Epithelial cell of esophagus (primary cell): ENCODE measurements at places on chromosomes 5 and 9.

DNA sequence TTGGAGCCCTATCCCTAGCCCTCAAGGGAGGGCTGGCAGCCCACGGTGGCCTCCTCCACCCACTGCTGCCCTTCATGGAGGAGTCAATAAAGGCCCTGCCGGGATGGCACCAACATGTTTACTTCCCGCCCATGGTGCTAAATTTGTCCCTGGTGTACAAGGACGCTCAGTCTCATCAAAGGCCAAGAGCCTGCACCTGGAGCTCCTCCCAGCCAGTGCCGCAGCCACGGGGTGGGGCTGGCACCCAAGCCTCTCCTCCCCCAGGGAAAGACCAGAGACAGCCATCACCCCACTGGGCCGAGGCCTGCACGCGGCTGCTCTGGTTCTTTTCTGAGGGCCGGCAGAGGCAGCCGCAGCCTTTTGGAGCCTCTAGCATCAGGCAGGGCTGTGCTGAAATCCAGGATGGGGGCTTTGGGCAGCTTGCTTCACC lies 34.8 kb upstream of the RXRA start:
- no peak for DNase-seq

DNA sequence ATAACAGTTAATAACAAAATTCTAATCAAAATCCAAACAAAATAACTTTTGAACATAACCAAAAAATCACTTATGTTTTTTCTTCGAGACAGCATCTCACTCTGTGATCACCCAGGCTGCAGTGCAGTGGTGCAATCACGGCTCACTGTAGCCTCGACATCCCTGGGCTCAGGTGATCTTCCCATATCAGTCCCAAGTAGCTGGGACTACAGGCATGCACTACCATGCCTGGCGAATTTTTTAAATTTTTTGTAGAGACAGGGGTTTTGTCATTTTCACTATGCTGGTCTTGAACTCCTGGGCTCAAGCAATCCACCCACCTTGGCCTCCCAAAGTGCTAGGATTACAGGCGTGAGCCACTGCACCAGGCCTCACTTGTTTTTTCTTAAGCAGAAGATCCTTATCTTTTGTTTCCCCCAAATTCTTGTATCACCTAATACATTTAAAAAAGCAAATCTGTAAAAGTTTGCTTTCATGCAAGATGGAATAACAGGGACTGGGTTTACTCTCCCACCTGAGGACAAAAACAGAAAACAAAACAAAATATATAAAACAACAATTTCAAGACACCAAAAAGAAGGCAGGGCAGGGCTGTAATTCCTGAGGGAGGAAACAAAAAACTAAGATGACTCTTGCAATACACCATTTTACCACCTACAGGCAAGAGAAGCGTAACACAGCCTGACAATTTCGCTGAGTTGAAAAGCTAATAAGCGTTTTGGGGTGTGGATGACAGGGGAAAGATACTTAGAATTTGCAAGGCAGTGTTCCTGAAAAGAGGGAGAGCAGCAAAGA lies 71.4 kb downstream of the RAPGEF6 start:
- DNase-seq = no peak

DNA sequence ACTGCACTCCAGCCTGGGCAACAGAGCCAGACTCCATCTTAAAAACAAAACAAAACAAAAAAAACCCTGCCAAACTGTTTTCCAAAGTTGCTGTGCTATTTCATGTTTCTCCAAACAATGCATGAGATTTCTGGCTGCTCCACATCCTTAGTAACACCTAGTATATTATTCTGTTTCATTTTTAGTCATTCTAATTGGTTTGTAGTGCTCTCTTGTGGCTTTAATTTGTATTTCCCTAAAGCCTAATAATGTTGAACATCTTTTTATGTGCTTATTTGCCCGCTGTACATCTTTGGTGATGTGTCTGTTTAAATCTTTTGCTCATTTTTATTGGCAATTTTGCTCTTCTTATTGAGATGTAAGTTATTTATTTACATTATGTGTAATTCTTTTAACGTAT lies 18.4 kb upstream of the TTC1 start:
- no peak for DNase-seq

DNA sequence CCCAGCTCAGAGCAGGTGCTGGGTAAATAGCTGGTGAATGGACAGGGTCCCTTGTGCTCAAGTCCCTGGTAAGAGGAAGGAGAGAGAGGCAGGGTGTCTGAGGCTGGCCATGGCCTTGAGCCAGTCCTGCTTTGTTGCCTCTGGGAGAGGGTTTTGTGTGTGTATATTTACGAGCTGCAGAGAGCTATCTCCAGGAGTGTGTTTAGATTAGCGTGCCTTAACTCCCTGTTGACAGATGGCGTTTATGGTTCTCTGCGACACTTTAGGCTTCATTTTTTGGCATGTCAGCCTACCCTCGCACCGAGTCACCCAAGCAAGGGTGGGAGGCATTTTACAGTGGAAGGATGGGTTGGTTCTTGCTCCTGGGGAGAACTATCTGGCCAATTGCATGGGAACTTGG lies 22.2 kb downstream of the HMCN2 start:
- DNase-seq = no peak

DNA sequence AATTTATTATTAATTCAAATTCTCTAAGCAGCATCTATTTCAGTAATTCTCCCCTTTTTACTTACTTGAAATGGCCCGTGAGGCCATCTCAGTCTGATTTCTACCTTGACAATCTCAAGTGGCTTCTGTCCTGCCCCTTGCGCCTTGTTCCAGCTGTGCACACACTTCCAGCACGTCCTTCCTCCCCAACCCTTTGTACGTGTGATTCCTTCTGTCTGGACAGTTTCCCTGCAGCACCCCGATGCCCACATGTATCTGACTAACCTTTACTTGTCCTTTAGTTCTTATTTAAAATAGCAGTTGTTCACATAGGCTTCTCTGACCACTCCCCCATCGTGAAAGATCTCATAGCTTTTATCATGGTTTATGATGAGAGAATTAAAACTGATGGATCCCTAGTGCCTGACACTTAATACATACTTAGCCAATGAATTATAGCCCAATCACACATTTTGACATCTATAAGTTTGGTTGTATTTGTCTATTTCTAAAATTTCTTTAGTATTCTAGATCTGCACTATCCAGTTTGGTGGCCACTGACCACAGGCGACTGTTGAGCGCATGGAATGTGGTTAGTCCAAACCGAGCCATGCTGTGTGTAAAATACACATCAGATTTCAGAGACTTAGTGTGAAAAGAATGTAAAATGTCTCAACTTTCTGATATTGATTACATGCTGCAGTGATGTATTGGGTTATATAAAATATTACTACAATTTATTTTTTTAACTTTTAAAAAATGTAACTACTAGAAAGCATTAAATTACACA lies 14.3 kb downstream of the ZBTB34 start:
- no peak for DNase-seq

- DNase-seq = peak; percentile 19
Measured at GRCh38 chr5:138179277-138179857, 455 bp downstream of the KIF20A start.

DNA sequence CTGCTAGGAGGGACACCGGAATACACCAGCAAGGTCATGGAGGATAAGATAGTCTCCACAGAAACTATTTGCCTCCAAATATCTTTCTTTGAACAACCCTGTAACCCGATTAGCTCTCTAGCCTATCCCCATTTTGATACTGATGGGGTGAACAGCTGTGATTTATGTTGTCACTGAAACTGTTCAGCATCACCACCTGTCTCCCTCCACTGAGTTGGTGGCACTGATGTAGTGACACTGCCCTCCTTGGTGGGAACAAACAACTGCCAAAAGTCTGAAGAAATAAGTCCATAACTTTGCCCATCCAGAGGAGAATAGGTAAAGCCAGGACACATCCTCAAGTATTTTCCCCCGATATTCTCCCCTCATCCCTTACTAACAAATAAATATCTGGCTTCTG lies 24.3 kb upstream of the KCNV2 start:
- no peak for DNase-seq

DNA sequence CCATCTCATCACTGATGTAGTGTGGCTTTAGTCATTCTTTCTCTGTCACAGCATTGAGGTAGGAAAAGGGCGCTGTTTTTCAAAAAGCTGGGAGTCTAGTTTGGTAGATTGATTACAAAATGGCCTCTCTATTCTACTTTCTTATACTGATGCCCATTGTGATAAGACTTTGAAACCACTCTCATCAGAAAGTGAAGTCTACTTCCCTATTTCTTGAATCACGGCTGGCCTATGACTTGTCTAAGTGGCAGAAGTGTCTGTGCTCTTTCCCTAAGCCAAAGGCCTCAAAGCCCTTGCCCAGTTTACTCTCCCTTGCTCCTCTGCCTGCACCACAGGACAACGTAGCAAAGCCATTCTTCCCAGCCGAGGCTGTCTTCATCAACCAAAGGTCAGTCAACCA lies 83.0 kb upstream of the IL33 start:
- DNase-seq = no peak

- DNase-seq = no peak
Measured at GRCh38 chr5:72300590-72301339, 19.3 kb downstream of the MRPS27 start.

DNA sequence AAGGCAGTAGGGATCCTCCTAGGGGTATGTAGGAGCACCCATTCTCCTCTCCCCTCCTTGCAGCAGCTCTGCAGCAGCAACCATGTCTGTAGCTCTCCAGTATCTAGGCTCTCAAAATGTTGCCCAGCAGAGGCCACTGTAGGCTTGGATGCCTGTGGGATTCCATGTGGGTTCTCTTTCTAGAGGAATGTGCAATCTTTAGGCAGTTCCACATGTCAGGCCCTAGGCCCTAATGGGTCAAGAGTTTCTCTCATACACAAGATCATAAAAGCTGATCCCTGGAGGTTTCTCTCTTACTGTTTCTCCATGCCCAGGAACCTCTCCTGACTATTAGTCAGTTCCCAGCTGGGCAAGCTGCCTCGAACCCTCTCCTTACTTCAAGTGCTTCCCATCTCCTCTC lies 215.8 kb downstream of the FRMD3 start:
- DNase-seq = no peak

GRCh38 chr5:119743927-119744326 lies 114.6 kb downstream of the FAM170A start:
- peak; percentile 84 for DNase-seq

- DNase-seq = no peak
Measured at GRCh38 chr9:4117835-4118610, 181.8 kb downstream of the GLIS3 start.

DNA sequence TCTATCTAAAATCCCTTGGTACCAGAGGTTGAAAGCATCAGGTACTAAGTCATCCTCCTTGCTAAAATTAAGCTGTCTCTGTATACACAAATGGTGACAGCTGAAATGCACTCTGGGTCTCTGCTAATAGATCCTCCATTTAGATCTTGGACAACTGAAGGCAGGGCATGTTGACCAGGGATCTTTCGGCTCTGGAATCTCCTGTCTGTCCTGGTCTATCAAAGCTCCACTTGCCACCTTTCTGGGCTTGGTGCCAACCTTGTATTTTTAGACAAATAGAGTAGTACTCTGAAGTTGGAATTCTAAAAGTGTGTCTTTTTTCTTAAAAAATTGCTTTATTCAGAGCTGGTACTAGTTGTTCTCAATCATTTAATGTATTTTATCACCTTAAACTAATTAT lies 135.2 kb upstream of the HMHB1 start:
- DNase-seq = no peak

DNA sequence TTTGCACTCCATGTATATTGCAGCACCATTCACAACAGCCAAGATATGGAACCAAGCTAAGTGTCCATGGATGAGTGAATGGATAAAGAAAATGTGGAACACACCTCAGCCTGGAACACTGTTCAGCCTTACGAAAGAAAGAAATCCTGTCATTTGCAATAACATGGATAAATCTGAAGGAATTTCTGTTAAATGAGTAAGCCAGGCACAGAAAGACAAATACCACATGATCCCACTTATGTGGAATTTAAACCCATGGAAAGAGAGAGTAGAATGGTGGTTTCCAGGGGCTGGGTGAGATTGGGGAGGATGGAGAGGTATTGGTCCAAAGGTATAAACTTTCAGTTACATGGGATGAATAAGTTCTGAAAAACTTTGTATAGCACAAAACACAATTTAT lies 228.9 kb upstream of the CD180 start:
- DNase-seq = peak; percentile 32

DNA sequence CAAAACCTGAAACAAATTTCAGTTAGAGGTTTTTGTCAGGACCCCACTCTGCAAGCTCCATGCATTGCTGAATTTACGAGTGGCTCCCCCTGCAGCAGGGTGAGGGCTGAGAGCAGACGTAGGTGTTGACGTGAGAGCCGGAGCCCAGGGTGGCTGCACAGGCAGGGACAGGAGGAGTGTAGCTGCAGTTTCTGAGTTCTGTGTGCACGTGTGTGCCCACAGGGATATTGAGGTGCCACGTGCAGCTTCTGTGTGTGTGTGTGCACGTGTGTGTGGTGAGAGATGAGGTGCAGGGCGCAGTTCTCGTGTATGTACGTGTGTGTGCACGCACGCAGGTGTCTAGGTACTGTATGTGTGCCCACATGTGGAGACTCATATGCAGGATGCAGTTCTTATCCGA lies 14.6 kb downstream of the PLEKHG4B start:
- no peak for DNase-seq

DNA sequence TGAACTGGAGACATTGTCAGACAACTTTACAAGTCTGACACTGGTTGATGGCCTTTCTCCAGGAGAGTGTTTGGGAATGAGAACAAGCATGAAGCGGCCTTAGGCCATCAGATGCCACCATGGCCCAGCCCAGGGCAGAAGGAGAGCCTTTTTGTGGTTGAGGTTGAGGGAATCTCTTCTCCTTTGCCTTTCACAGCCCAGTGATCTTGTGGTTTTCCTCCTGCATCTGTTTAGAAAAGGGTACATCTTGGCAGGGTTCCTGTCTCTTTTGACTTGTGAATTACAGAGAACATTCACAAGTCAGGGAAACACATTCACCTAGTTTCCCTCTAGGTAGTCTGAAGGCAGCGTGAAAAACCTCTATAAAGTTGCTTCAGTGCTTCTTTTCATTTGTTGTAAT lies 27.5 kb downstream of the DMRT2 start:
- DNase-seq = no peak

GRCh38 chr9:36142510-36143244 lies 6.1 kb downstream of the GLIPR2 start:
- no peak for DNase-seq

- DNase-seq = peak; percentile 8
Measured at GRCh38 chr9:114033397-114034103, 44.5 kb downstream of the AMBP start.

DNA sequence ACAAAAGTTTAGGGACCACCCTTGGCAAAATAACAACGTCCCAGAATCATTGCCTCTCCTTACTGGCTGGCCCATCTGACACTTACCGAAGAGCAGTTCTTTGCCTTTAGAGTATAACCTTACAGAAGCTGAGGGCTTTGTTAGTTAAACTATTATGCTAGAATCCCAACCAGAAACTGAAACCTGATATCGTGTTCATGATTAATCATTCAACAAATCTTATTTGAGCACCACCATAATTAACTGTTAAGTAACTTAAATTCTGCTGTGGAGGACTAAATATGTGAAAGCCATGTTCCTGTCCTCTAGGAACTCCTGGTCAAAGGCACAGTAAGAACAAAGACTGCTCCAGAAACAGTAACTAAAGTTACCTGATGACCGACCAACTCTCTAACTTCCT lies 104.9 kb downstream of the ARL15 start:
- no peak for DNase-seq

DNA sequence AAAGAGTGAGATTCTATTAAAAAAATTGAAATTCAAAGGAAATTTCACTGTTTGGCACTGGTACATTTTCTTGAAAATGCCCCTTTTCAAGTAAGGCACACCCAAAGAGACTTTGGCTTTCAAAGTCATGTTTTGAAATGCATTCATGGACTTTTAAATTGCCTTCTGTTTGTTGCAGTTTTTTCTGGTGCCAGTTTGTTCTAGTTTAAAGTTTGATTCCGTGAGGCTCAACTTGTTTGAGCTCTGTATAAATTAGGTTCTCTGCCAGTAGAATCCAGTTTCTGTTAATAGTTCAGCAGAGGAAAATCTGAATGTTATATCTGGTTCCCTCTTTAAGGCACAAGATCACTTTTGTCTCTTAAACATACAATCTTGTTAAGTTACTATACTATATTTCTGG lies 16.4 kb downstream of the ATP6V0E1 start:
- no peak for DNase-seq
